Hypothalamus (tissue), 51 donors: ENCODE measurements at places on chromosomes 7 and 10.

- DNase-seq: no peak
Observed at GRCh38 chr7:69204943-69205342, 393.3 kb upstream of the AUTS2 start.

DNA sequence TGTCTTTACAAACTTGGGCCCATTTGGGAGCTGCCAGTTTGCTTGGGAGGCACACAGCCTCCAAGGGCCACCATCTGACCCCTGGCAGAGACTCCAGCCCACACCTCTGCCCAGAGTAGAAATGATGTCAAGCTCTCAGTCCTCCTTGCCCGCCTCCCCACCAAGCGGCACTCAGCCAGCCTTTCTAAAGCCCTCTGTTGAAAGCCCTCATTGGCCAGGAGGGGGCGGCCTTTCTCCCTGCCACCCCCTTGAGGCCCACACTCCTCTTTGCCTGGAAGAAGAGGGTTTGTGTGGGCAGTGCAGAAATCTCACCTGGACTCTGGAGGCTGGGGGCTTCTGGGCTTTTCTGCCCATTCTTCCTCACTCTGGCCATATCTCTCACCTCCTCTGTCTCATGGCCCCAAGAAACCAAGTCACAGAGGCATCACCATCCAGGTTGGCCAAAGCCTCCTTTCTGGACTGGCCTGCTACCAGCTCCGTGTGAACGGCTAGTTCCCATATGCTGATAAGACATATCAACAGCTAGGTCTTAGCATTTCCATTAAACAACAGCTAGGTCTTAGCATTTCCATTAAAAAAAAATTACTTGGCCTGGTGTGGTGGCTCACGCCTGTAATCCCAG is 36.1 kb downstream of the UBTD1 start:
- peak; percentile 39 for DNase-seq

DNA sequence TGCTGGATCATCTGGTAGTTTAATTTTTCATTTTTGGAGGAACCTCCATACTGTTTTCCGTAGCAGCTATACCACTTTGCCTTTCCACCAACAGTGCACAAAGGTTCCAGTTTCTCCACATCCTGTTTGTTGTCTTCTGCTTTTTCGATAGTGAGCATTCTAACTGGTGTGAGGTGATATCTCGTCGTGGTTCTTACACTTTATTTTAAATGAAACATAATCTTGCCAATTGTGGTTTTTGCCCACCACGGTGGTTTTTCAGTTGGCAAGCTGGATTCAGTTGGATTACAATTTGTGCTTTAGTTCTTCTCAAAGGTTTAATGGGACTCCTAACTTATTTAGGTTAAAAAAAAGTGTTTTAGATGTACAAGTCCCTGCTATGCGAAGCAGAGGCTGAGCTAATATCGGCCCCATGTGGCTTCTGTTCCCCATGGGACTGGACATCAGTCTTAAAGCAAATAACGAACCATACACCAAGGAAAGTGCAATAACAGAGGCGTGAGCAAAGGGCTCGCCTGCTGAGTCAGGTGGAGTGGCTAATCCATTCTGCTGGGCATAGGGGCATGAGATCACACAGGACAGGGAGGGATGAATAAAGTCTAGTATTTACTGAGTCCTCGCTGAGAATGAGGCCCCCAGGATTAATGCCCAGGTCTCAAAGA is 153.6 kb downstream of the AOAH start:
- no peak for DNase-seq

- no peak for DNase-seq
Observed at GRCh38 chr7:22671177-22671879, 55.7 kb upstream of the IL6 start.

DNA sequence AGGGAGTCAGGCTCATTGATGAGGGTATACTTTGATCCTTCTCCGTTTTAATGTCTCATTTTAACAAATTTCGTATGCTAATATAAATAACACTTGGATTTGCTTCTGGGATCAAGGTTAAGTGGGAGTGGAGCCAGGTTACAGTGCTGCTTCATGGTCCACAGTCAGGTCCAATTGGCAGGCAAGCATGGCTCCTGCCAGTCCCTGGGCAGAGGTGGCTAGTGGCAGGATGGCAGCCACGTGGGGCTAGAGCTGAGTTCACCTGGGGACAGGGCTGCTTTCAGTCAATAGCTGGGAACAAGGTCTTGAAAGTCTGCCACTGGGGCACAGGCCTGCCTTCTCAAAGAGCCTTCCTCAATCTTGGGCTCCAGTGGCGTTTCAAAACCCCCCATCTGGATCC is 16.0 kb upstream of the VWA2 start:
- DNase-seq: no peak

DNA sequence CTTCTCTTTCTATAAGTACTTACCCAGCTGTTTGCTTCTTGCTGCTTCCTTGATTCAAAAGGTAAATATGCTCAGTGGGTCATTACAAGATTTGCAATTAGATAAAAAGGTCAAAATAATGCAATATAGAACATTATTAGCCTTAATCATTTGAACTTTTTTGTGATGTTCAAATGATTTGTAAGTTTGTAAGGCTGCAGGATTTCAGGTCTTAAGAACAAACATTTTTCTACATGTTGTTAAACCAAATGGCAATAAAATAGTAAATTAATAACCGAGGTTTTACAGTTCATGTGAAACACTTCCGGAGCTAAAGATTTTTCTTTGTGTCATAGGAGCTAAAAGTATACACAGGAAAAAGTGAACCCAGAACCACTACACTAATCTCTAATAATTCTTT is 16.2 kb upstream of the SCIN start:
- DNase-seq: no peak

DNA sequence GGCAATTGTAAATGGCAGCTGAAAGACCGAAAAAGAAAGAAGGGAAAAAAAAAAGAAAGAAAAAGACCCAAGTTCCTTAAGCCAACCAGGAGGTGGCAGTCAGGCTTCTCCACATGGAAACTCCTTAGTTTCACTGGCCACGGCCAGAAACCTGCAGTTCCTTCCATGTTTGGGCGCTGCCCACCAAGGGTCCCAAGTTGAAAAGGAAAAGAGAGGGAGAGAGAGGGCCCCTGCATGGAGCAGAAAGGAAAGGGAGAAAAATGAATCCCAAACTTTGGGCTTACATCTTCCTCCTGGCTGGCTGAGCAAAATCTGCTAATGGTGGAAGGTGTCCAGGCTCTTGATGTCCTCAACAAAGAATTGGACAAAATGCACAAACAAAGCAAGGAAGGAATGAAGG is 31.8 kb upstream of the ABCA13 start:
- no peak for DNase-seq

DNA sequence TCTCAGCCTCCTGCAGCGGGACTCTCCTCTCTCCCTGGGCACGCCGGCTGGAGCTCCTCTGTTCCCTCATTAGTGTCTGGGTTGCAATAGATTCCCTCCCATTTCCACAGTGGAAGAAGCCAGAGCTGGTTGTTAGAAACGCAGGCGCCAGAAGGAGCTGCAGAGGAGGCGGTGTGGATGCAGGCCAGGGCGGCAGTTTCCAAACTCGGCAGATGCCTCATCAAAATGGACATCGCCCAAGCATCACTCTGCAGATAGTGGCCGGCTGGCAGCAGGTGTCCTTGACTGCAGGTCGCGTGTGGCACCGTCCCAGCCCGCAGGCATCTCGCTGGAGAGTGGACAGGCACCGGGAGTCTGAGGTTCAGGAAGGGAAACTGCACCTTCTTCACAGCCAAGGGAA is 201.8 kb downstream of the TCERG1L start:
- no peak for DNase-seq

DNA sequence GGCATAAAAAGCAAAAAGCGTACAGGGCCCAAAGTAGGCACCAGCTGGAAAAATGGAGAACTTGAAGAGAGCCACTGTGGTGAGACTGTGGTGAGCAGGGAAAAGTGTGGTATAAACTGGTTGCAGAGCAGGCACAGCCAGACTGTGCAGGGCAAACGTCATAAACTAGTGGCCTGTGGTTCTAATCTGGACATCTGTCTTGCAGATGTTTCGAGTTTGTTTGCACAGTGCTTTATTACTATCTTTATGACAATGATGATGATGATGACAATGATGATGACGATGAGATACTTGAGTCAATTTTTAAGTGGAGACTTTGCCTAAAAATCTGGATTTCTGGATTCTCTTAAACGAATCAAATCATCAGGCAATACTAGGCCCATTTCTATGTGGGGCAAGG is 45.7 kb downstream of the SEMA3C start:
- no peak for DNase-seq

- DNase-seq: no peak
Observed at GRCh38 chr10:114928818-114929217, 9.2 kb upstream of the TRUB1 start.

- DNase-seq: peak; percentile 31
Observed at GRCh38 chr10:7563770-7564169, 103.0 kb downstream of the ITIH5 start.

GRCh38 chr7:22435105-22435504 is 64.9 kb downstream of the STEAP1B start:
- DNase-seq: no peak
